ENCODE measurements at places on chromosomes 1 and 21. TPM values are rescaled to one million over a fixed set of nuclear protein-coding genes. Genes with fewer than 3 reads are reported as not detected.

MXRA8 gene
- total RNA-seq: 24.3 TPM

SSR2 gene
- total RNA-seq: 301 TPM

FMN2 gene
- total RNA-seq: 2.3 TPM

DNAJC6 gene
- total RNA-seq: 7.1 TPM

LRRC8B gene
- 22.2 TPM for total RNA-seq

KCNJ10 gene
- 0.09 TPM for total RNA-seq

Measured in progenitor cell of endocrine pancreas (in vitro differentiated cells).